ENCODE measurements at places on chromosomes 4 and X. TPM values are rescaled to one million over a fixed set of nuclear protein-coding genes. Genes with fewer than 3 reads are reported as not detected.

Gene ZNF157
- not detected for total RNA-seq

Gene PWWP3B
- 0.74 TPM for total RNA-seq

Gene GPAT3
- 7.7 TPM for total RNA-seq

Gene PCGF3
- 31.8 TPM for total RNA-seq

Gene KLHL34
- not detected for total RNA-seq

Gene ABCE1
- 66.6 TPM for total RNA-seq

Gene PABPC5
- total RNA-seq = 1.1 TPM

Gene PNMA6F
- not detected for total RNA-seq
